ENCODE measurements at places on chromosomes 3 and 15. TPM values are rescaled to one million over a fixed set of nuclear protein-coding genes. Genes with fewer than 3 reads are reported as not detected.

The DOCK3 gene
- 2.8 TPM for total RNA-seq

The ENTPD3 gene
- 0.10 TPM for total RNA-seq

The THOC7 gene
- 72.0 TPM for total RNA-seq

The SPSB4 gene
- 3.0 TPM for total RNA-seq

The FOXB1 gene
- total RNA-seq, result not detected

The CD200R1 gene
- total RNA-seq, result 2.9 TPM

The GHRL gene
- total RNA-seq, result 0.60 TPM

The SI gene
- total RNA-seq, result not detected

The CAND2 gene
- total RNA-seq, result 51.0 TPM

The CASR gene
- not detected for total RNA-seq

The TTLL13 gene
- total RNA-seq, result not detected

The ANKDD1A gene
- total RNA-seq, result 3.9 TPM

The PLA2G4B gene
- total RNA-seq, result 7.2 TPM

The CFAP44 gene
- 2.8 TPM for total RNA-seq

The LAMB2 gene
- 714 TPM for total RNA-seq

The CCR8 gene
- not detected for total RNA-seq

The MAGI1 gene
- 27.7 TPM for total RNA-seq

The C3orf80 gene
- total RNA-seq, result 0.47 TPM

The RASL12 gene
- total RNA-seq, result 63.3 TPM

The SEMA5B gene
- total RNA-seq, result 2.4 TPM

The DLL4 gene
- total RNA-seq, result 9.2 TPM

The FOXL2 gene
- total RNA-seq, result not detected

The CRABP1 gene
- total RNA-seq, result not detected

The WNT7A gene
- not detected for total RNA-seq

The SCN11A gene
- total RNA-seq, result not detected

The CCR9 gene
- not detected for total RNA-seq

The CCDC191 gene
- total RNA-seq, result 1.3 TPM

The MFGE8 gene
- 250 TPM for total RNA-seq

The LDHAL6B gene
- total RNA-seq, result not detected

The CCDC71 gene
- total RNA-seq, result 12.3 TPM

The LINGO1 gene
- total RNA-seq, result 7.7 TPM

The ITGB5 gene
- total RNA-seq, result 119 TPM

The CCR2 gene
- total RNA-seq, result 1.9 TPM

The AHSG gene
- total RNA-seq, result 0.15 TPM

The MRPS25 gene
- total RNA-seq, result 88.1 TPM

The LCTL gene
- total RNA-seq, result not detected

The ISL2 gene
- total RNA-seq, result not detected

The CD96 gene
- 2.9 TPM for total RNA-seq

The FAH gene
- 46.7 TPM for total RNA-seq

The PLS1 gene
- 2.9 TPM for total RNA-seq
